ENCODE measurements at places on chromosomes 4 and X.

DNA sequence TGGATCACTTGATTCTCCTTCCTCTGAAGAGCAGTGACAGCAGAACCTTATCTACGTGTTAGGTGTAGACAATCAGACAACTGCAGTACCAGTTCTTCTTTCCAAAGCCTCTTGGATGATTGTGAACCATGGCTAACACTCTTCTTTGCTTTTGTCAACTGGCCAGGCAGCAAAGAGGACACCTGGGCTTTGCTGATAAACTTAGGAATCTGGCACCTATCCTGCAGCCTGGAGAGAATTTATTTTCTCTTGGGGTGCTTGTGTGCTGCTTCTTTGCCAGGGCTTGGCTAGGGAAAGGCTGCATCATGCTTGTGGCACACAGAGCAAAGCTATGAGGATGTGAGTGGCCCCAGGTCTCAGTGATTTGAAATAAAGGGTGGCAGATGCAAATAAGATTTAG, 77.4 kb downstream of the ANAPC4 start:
- DNase-seq = no peak

DNA sequence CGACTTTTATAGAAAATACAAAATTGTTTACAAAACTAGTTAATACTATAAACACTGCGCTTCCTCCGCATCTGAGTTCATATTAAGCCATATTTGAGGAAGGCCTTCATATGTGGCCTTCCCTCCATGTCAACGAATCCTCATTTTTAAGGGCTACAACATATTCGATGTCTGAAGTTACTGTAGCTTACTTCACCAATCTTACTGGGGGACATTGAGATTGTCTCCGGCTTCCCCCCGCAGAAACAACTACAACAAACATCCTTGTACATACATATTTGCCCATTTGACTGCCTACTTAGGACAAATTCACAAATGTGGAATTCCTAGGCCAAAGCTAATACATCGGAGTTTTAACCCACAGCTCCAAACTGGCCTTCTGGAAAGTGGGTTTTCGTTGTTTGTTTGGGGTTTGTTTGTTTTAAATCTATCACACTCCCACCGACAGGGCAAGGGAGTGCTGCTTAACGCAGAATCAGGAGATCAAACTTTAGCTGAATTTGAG, 581 bp upstream of the FAM114A1 start:
- DNase-seq = no peak

DNA sequence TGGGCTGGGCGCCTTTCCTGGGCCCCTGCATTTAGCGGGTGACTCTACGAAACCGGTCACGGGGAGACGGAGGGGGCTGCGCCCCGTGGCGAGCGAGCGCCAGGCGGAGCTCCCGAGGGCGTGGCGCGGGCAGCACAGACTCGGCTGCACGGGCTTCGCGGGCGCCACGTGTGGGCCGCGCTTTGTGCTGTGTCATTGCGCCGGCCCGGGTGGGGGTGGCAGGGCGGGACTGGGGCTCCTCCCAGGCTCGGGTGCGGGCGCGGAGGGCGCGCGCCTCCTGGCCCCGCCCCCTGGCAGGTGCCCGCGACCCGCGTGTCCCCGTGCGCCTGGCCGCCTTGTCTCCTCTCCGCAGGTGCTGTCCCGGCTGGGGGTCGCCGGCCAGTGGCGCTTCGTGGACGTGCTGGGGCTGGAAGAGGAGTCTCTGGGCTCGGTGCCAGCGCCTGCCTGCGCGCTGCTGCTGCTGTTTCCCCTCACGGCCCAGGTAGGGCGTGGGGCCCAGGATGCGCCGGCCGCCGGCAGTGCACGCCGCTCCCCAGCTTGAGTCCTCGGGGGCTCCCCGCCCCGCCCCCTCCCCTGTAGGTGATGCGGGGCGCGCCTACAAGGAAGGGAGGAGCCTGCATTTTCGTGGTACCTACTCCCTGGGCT, 651 bp downstream of the UCHL1 start:
- DNase-seq = peak; percentile 3

DNA sequence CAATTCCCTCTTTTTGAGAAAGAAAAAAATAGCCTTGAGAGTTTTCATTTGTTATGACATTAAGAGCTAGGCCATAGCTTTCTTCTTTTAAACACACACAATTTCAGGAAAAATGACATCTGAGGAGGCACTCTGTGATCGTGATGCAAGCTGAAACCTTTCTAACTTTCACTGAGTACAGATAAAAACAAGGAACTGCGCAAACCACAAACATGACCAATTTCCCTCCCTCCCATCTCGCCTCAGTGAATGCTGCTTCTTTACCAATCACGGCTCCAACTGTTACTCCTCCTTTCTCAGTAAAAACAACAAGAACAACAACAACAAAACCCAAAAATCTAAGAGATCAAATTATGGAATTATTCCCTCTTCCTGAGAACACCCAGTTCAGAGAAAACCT, 626.8 kb downstream of the TLL1 start:
- no peak for DNase-seq

GRCh38 chr4:186689476-186689875, 34.2 kb downstream of the FAT1 start:
- DNase-seq = no peak

GRCh38 chrX:12956704-12957534, 18.0 kb upstream of the TMSB4X start:
- no peak for DNase-seq

DNA sequence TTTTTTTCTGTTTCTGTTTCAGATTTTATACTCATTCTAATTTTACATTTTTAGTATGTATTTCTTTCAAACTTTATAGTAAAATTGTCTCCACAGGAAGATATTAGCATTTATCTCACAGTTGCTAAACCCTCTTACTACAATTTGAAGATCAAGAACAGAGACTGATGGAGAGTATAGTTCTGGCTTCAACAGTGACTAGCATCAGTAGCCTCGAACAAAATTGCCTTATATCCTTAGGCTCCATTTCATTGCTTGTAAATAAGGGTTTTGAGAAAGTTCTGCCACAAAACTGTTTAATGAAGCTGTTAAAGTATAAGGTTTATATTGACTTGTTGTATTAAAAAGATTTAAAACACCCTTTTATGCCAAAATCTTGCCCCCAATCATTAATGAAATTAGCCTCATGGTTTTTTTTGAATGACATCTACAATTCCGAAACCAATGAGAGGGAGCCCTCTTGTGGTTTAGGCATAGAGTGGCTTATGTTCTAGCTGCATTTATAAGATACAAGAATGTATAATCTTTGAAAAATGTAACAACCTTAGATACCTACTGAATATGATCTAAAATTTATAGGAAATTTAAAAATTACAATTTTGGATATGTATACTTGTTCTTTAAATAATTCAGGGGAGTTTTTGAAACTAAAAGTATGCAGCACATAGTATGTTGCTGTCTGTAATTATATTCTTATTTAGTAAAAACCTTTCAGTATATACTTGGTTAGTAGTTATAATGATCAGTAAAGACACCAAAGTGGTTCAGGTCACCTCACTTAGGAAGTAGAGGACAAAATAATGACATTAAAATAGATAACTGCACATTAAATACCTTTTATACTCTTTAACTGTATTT, 109.8 kb upstream of the HPGD start:
- DNase-seq = no peak

GRCh38 chr4:73499996-73500765, 18.6 kb downstream of the AFM start:
- no peak for DNase-seq

GRCh38 chr4:119652998-119653397, 24.4 kb upstream of the PDE5A start:
- DNase-seq = no peak

DNA sequence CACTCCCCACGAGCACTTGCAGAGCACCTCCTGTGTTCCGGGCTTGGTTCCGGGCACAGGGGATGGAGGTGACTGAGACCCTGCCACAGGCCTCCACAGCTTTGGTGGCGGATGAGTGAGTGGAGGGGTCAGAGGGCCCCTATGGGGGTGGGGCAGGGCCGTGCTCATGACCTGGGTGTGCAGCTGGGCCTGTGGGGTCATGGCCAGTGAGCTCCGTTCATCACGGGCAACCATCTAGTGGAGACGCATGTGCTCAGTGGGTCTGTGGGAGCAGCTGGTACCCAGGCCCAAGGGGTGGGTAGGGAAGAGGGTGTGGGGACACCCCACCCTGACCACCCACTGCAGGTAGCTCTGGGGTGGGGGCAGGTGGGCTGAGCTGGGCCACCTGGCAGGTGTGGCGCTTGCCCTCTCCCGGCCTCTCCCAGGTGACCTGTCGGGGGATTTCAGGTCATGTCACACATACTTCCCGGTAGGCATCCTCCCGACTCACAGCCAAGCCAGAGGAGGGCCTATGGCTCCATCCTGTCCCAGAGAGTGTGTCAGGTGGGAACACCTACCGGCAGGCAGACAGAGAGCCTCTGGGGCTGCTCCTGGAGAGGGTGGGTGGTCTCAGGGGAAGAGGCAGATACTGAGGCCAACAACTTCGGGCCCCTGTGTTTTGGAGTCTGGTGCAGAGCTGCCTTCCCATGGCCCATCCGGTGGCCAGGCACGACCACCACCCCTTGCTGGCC, 3.6 kb downstream of the PSAPL1 start:
- no peak for DNase-seq

DNA sequence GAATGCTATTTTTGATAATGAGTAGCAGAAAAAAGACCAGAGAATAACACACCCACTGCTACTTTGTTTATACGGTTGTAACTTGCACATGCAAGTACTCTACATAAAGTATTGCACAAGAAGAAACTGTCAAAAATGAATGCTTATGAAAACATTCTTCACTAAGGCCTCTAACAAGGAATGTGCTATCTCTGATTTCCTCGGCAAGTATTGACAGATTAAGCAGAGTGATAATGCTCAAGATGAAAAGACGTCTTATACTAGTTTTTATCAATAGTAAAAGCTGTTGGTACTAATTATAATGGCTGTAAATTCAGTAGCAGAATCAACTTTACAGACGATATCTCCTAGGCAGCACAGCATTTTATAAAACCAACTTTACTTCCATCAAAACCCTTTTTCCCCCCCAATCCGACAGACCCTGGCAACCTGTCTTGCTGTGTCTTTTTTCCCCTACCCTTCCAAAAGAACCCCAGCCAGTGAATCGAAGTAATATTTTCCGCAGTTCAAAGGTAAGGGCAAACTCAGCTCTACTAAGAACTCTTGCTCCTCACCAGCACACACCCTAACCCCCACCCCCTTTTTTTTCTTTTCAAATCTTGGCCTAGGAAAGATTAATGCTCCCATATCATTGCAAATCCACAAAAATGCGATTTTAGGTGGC, 1.5 kb downstream of the FRYL start:
- DNase-seq = peak; percentile 67

GRCh38 chr4:141028024-141028529, 105.2 kb downstream of the RNF150 start:
- no peak for DNase-seq

DNA sequence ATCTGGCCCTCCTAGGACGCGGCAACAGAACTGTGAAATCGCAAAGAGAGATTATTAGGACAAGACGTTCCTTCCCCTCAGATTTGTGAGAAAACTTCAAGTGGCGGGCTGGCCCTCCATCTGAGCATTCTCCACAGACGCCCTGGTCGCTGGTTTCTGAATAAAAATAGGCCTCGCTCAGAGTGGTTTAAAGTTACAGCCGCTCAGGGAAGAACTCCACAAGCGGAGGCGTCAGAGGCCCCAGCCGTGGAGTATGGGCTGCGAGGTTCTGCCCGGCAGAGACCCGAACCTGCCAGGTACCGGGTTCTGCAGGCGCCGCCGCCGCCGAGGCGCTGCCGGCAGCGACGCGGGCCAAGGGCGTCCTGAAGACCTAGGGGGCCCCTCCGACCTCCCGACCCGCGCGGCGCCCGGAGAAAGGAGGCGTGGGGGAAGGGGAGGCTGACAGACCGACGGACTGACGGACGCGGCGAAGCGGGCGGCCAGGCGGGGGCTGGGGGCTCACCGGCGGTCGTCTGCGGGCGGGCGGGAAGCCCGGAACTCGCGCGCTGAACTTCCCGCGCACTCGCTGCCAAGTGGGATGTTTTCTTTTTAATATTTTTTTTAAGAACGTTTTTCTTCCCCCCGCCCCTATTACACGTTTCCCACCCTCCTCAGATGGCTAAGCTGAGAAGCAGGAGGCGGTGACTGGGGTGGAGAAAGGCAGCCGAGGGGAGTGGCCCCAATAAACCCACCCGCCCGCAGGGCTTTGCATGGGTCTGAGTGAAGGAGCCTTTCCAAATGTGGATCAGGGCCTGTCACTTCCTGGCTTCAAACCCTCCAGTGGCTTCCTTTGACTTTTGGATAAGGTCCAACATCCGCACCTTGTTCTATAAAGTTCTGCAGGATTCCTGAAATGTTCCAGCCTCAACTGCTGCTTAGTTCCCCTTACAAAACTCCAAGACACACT, at the start of gene PABPC4L:
TSS of gene PABPC4L (minus strand) at position 574 of the 946 bp plus-strand sequence. CDS start 770 bp downstream, outside the sequence.
- DNase-seq = no peak

DNA sequence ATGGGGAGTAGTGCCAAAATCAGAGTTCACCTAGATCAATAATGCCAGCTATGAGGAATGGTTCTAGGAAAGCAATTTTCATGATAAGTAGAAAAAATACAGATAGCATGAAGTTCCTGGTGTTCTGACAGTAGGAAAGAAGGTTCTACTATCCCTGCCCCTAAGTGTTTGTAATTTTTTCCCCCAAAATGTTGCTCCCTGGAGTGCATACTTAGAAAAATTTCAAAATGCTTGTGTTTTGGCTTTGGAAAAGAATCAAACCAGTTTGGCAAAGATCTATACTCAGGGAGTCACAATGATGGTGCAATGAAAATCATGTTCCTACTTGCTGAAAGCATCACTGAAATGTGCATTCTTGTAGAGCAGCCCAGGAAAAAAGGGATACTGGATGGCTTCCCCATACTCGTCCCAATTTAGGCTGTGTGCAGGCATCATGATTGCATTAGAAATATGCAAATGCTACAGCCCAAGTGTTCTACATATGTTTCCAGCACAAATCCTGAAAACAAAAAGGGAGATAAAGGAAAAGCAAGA, 74.7 kb downstream of the LPAR4 start:
- no peak for DNase-seq

DNA sequence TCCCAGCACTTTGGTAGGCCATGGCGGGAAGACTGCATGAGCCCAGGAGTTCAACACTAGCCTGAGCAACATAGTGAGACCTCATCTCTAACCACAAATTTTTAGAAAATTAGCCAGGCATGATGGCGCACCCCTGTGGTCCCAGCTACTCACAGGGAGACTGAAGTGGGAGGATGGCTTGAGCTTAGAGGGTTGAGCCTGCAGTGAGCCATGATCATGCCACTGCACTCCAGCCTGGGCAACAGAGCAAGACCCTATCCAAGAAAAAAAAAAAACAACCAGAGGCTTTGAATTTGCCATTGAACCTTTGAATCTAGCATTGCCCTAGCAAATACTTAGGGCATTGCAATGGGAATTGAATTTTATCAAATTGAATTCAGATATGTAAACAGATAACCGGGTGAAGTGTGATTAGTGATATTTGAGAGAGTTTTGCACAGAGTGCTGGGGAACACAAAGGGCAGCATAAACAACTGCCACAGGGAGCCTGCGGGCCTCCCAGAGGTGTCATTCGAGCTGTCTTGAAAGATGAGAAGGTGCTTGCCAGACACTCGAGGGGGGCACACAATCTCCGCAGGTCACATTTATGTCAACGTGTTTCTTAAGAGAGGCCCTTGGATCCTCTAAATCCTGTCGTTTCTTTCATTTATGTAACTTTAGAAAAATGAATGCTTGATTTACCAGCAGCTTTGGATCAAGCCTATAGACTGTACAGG, 200.3 kb downstream of the AASDH start:
- DNase-seq = no peak

Data from hippocampal formation (tissue), 2 donors.